ENCODE measurements at places on chromosomes 2 and 18.

GRCh38 chr2:170886386-170886785 is 42.7 kb upstream of the GORASP2 start:
- DNase-seq: no peak

GRCh38 chr2:73063909-73064875 is 7.3 kb downstream of the SFXN5 start:
- DNase-seq: no peak

DNA sequence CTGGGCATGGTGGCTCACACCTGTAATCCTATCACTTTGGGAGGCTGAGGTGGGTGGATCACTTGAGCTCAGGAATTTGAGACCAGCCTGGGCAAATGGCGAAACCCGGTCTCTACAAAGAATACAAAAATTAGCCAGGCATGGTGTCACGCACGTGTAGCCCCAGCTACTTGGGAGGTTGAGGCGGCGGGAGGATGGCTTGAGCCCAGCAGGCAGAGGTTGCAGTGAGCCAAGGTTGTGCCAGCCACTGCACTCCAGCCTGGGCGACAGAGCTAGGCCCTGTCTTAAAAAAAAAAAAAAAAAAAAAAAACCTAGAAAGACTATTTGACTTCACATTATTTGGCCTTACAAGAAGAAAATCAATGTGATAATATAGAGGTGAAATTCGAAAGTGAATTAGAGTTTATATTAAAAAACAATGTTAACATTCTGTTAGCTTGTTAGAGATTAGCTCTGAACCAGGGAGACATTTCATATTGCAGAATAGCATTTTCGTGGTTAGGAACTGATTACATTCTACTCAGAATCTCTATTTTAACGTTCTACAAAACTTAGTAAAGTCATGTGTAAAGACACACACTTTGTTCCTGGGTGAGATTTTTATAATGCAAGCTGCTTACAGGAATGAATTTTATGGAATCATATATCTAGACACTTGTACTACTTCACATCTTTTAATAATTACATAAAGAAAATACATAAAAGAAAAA is 120.5 kb downstream of the THADA start:
- no peak for DNase-seq

GRCh38 chr18:75112186-75113096 is 96.5 kb downstream of the PTGR3 start:
- no peak for DNase-seq

DNA sequence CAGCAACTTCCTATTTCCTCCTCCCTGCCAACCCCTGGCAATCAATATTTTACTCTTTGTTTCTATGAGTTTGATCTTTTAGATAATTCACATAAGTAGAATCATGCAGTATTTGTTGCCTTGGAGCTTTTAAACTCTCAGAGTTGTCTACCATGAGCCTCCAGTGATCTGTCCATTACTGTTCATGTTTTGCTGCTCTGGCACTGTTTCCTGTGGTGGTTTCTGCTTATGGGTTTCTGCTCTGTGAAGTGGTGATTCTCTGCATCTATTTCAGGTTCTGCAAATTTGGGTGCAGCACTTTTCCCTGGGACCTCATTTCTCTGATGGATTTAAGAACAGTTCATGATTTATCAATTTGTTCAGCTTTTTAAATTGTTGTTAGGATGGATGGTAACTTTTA is 908.1 kb upstream of the FANCL start:
- no peak for DNase-seq

- DNase-seq: no peak
Observed at GRCh38 chr2:142189501-142189900, 58.7 kb upstream of the LRP1B start.

DNA sequence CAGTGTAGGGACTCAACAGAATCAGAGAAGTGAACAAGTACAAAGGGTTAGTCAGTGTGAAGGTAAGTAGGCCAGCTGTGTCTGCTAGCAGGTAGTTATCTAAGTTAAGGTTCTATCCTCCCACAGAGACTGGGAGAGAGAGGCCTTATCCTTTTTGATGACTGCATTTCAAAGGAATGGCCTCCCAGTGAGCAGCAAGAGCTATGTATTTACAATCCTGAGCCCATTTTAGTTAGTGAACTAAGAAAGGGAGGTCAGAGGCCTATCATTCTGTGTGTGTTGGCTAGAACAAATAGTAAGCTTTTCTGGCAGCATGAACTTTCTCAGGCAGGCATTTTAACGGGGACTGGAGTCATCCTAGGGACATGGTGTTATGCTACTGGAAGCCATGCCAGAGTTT is 182.9 kb downstream of the VWC2L start:
- no peak for DNase-seq

DNA sequence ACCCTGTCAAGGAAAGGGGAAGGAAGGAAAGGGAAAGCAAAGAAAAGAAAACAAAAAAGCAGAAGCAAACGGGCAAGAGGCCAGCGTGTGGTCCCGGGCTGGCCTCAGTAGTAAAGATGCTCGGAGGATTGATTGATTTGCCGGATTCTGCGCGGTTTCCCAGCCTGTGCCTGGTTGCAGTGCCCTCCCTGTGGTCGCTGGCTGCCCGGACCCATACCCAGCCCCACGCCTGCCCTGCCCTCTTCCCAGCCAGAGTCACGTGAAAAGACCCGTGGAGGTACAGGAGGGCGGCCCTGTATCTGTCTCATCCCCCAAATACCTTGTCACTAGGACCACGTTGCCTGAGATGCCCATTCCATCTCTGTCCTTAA is 55.1 kb upstream of the IMP4 start:
- no peak for DNase-seq

GRCh38 chr2:196143730-196144131 is 27.6 kb downstream of the STK17B start:
- no peak for DNase-seq

GRCh38 chr18:58572181-58572580 is 56.7 kb downstream of the ALPK2 start:
- DNase-seq: no peak

GRCh38 chr2:40824278-40824677 is 372.4 kb upstream of the SLC8A1 start:
- no peak for DNase-seq

- DNase-seq: no peak
Observed at GRCh38 chr18:78115896-78116561, 863.6 kb upstream of the SALL3 start.

DNA sequence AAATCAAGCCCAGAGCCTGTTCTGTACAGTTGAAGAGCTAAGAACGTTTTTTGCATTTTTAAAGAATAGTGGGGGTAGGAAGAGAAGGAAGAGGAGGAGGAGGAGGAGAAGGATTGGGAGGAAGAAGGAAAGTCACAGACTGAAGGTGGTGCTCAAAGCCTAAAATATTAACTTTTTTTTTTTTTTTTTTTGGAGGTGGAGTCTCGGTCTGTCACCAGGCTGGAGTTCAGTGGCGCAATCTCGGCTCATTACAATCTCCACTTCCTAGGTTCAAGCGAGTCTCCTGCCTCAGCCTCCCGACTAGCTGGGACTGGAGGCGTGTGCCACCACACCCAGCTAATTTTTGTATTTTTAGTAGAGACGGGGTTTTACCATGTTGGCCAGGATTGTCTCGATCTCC is 18.3 kb upstream of the KLHL29 start:
- no peak for DNase-seq

- DNase-seq: no peak
Observed at GRCh38 chr2:25524507-25524906, 148.9 kb downstream of the DTNB start.

DNA sequence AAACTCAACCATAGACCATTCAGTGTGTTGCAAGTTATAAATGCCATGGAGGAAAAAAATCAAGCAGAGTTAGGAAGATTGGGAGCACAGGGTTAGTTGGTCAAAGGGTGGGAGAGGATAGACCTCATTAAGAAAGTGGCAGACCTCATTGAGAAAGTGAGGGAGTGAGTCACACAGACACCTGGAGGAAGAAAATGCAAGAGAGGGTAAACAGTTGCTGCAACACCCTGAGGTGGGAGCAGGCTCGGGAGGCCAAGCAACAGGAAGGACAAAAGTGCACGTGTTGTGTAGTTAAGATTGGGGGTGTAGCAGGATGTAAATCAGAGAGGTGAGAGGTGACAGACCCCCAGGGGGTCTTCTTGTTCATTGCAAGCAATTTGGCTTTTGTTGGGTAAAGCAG is 6.4 kb downstream of the IL1RL1 start:
- no peak for DNase-seq

DNA sequence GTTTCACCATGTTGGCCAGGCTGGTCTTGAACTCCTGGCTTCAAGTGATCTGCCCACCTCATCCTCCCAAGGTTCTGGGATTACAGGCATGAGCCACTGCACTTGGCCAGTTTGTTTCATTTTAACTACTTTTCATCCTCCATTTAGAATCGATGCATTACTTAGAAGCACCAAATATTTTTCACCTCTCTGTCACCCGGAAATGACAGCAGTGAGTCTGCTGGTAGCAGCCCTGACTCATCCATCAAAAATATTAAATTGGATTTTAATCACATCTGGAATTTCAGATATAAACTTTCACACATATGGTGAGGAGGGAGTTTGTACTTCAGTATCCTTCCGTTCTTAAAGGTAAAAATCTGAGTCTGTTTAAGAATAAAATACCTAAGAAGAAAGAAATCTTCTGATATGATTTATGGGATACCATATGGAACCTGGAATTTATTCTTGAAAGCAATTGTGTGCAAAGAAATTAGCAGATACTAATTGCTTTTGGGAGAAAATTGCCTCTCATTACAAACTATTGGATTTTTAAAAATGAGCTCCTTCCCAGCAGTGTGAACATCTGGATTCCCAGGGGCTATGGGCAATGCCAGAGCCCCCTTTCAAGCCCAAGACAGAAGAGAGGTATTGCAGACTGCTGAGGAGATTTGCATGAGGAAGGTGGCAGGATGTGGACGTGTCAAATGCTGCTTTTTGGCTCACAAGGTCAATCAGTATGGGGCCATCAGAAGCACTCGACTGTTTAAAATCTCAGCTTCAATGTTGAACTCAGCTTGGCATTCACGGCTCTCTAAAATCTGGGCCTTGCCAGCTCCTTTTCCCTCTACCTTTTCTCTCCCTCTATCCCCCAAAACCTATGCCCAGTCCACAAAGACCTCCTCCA is 279.5 kb upstream of the SIX2 start:
- no peak for DNase-seq

DNA sequence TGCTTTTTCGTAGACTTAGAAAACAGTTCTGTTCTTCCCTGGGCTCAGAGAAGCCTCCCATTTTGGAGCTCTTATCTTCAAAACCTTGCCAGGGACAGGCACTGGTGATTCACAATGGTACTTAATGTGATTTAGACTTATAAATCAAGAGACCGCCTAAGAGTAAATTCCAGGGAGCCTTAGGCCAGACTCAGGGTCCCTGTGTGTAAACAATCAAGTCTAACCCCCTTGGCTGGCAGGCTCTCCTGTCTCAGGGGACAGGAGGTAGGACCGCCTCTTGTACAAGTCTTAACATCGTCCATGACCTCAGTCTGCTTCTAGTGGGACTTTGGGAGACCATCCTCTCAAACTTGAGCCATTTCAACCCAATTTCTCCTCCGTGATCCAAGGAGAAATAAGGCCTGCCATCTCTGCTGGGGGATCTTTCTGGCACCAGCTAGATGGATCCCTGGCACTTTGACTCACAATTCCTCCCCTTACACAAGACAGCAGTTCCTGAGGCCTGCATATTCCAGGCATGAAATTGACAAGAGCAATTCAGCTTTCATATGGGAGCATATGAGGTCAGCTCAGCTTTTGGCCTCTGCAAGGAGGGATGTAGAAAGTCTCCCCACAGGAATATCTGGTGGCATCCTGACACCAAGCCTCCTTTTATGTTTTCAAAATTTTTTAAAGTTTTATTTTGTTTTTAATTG is 487.0 kb downstream of the TNS1 start:
- DNase-seq: no peak

DNA sequence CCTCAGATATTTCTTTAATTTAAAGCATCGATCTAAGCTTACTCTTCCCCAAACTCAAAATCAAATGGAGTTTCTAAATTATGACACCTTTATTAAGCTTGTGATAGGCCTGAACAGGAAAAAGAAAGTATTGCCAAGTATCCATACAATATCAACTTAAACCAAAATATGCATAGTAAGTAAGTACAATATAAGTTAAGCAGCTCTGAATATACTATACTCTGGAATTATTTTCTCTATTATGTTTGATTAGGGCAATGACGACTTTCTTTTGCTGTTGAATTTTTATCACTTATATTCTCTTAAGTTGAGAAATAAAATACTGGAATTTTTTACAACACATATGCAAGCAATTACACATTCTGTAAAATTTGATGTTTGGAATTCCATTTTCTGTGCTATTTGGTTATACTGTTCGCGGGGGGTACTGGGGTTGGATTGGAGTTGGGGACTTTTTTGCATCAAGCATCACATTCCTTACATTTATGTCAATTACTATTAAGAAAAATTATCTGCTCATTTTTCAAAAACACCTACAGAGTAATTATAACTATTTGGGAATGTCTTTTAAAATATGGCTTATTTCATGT is 2.2 kb downstream of the COL5A2 start:
- no peak for DNase-seq

DNA sequence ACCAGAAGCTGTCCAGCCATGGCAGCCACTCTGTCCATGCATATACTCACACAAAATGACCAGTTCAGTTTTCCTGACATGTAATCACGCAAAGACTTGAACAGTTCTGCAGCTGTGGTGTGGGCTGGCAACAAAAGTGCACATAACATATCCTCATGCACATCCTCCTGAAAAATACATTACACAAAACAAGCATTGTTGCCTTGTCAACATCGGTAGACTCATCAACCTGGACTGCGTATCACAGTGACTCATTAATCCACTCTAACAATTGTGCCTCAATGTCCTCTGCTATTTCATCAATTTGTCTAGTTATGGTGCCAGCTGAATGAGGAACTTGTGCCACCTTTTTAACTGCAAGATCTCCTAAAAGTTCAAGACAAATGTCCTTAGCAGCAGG is 19.5 kb downstream of the RBKS start:
- no peak for DNase-seq

DNA sequence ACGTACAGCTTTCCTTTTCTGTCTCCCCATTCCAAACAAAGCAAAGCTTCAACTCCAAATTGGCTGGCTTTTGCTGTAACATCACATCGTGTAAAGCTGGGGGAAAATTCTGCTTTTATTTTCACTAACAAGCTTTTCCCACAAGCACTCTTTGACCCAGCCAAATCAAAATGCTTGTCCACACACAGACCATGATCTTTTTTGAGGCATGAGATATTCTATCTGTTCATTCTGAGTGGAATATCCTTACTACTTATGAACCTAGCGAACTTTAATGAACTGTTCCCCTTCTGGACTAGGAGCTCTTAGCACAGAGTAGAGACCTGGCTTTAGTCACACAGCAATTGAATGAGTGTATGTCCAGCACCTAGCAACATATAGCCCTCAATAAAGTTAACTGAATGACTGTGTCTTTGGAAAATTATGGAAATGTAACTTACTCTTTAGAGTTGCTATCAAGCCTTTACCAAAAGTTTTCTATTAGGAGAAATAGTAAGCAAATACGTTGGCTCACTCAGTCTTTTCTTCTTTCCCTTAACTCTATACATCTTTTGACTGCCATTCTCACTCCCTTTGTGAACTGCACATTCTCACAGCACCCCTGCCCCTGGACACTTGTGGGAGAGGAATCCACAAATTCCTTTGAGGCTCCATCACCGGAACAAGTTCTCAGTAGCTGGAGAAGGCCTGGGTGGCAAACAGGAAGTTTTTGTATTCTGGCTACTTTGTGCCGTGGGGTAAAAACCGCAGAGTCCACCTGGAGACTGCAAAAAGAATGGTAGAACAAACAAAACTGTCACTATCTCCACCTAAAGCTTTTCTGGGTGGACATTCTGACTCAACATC is 1.3 kb upstream of the UBE2E3 start:
- DNase-seq: no peak
